ENCODE measurements at places on chromosomes 5 and 9.
A peak's percentile ranks its signal among the peaks of the same experiment; 100 is the strongest.

DNA sequence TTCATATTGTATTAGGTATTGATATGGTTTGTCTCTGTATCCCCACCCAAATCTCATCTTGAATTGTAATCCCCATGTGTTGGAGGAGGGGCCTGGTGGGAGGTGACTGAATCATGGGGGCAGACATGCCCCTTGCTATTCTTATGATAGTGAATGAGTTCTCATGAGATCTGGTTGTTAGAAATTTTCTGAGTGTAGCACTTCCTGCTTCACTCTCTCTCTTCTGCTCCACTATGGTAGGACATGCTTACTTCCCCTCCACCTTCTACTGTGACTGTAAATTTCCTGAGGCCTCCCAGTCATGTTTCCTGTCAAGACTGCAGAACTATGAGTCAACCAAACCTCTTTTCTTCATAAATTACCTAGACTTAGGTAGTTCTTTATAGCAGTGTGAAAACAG, 187.4 kb upstream of the SLC24A2 start:
- no peak for DNase-seq

GRCh38 chr5:72268753-72269410, 51.2 kb downstream of the MRPS27 start:
- no peak for DNase-seq

GRCh38 chr9:69955536-69956355, 87.9 kb upstream of the MAMDC2 start:
- DNase-seq: no peak

- DNase-seq: no peak
Observed at GRCh38 chr5:17893026-17893635, 258.9 kb downstream of the TAF11L14 start.

DNA sequence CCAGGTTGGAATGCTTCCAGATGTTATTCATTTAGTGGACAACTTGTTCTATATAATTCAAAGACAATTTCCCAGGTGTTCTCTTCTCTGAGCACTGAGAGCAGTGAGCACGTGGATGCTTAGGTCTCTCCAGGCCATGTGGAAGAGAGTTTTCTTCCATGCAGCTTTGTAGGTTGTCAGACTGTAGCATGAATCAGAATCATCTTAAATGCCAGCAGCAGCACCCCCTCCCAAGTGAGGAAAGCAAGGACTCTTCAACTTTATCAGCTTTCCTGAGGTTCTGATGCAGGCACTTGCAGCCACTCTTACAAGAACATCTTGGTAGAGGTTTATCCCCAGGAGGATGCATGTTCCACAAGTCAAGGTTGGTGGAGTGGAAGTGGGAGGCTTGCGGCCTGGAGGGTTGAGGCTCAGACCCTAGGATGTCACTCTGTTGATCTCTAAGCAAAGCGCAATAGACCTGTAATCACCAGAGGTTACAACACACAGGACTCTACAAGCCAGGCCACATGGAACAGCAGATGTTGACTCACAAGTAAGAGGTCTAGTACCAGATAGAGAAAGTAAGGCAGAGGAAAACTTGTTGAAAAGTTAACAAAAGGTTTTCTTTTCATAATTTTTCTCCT, 47.7 kb downstream of the UGCG start:
- no peak for DNase-seq

- no peak for DNase-seq
Observed at GRCh38 chr5:74433255-74433895, 207.2 kb downstream of the ENC1 start.

GRCh38 chr5:132465059-132465707, 25.4 kb downstream of the IRF1 start:
- DNase-seq: no peak

GRCh38 chr5:68484307-68485068, 268.9 kb downstream of the PIK3R1 start:
- DNase-seq: no peak

DNA sequence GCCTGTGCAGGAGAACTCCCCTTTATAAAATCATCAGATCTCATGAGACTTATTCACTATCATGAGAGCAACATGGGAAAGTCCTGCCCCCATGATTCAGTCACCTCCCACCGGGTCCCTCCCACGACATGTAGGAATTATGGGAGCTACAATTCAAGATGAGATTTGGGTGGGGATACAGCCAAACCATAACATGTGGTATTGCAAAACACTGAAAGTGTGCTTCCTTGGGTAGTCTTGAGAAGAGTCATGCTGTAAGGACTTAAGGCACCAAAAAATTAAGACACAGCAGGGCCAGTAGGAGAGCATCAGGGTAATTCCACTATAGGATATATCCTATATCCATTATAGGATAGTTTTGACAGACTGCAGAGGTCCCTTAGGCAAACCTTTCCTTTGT, 29.4 kb upstream of the GDNF start:
- DNase-seq: no peak

DNA sequence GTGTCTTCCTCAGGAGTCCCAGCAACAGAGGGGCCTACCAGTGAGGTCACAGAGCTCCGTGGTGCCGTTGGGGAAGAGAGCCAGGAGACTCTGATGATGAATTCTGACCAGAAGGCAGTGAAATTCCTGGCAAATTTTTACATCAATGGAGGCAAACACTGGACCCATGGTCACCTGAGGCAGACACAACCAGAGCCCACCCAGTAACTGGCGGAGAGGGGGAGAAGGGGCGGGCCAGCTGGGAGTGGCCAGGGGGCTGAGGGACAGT, at the start of gene STPG3:
TSS of gene STPG3 (plus strand) at position 93 of the 268 bp plus-strand sequence. CDS start at position 94, 1 bp downstream.
- DNase-seq: no peak

GRCh38 chr9:90502134-90502533, 140.5 kb downstream of the DIRAS2 start:
- no peak for DNase-seq

GRCh38 chr5:151717416-151717815, 30.7 kb upstream of the SPARC start:
- no peak for DNase-seq

GRCh38 chr9:34587271-34587670, 2.3 kb downstream of the CNTFR start:
- no peak for DNase-seq

- DNase-seq: peak; percentile 16
Observed at GRCh38 chr5:74648835-74649293, 8.3 kb upstream of the ENC1 start.

- DNase-seq: no peak
Observed at GRCh38 chr5:156587012-156587411, 260.0 kb downstream of the SGCD start.

GRCh38 chr5:112958093-112959088, 18.2 kb upstream of the DCP2 start:
- DNase-seq: peak; percentile 21

GRCh38 chr9:19223724-19224123, 6.8 kb upstream of the DENND4C start:
- DNase-seq: no peak

DNA sequence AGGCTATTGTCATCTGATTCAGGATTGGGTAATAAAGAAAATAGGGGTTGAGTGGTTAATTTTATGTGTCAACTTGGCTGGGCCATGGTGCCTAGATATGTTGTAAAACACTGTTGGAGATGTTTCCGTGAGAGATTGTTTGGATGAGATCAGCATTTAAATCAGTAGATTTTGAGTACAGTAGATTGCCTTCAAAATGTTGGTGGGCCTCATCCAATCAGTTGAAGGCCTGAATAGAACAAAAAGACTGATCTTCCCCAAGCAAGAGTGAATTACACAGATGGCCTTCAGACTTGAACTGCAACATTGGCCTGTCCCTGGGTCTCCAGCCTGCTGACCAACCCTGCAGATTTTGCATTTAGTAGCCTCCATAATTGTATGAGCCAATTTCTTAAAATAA, 401.3 kb upstream of the KIF2A start:
- no peak for DNase-seq

DNA sequence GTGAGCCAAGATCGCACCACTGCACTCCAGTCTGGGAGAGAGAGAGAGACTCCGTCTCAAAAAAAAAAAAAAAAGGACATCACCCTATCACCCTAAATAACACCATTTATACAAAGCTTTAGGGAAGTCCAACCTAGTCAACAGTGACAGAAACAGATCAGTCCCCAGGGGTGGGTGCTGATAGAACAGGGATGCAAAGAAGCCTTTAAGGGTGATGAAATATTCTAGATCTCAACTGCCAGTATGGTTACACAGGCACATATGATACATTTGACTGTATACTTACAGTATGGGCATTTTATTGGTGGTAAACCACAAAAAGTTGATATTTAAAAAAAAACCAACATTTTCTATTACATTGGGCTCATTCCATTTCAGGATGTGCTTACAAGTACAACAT, 4.8 kb downstream of the RETREG1 start:
- no peak for DNase-seq

- DNase-seq: no peak
Observed at GRCh38 chr9:101427957-101428655, 7.5 kb downstream of the ALDOB start.

DNA sequence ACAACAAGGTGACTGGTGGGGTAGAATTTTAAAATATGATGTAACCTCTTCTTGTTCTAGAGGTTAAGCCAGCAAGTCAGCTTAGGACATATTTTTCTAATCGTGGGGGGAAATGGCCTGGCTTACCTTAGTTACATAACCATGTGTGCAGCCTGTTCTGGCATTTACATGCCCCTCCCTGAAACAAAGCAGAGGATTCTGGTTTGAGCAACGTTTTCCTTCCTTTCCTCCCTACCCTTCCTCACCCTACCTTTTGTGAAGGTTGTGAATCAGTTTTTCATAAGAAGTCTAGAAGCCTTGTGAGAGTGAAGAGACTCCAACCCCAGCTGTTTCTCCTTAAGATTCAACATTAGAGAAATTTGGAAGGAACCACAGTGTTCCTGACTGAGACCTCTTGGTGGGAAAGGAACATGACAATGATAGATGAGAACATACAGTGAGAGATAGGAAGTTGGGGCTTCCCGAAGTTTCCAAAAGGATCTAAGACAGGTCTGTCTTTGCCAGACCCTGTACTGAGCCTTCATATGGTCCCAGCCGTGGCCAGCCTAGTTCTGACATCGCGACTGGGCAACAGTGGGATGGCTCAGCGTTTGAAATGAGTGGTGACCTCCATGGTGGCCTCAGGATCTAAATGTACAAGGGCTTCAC, 365.2 kb downstream of the SPATA31D1 start:
- no peak for DNase-seq

DNA sequence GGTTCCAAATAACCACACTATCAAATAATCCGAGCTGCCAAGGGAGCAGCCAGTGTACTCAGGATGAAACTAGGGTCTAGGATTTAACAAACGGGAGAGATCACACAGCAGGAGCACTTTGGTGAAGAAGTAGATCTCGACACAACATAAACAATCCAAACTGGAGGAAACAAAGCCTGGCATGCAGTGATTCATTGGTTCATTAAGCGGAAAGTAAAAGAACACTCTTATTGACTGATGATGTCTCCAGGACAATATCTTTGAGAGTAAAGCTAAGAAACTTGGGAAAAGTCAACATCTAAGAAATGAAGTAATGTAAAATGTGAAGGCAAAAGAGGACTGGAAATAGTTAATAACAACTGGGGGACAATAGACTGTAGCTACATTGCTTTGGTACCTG, 1478.3 kb upstream of the CDH9 start:
- DNase-seq: no peak

DNA sequence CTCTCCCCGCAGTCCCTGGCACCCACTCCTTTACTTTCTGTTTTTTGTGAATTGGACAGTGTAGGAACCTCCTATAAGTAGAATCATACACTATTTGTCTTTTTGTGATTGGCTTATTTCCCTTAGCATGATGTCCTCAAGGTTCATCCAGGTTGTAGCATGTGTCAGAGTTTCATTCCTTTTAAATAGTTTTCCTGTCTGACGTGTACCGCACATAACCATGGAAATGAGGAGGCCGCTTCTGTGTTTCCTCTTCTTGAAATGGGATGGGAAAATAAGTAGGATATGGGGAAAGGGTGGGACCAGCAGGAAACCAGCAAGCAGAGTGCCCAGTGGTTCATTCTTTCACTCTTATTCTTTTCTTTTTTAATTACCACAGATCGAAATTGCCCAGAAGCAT, 72.6 kb upstream of the ENTREP1 start:
- no peak for DNase-seq

GRCh38 chr9:134597041-134597913, 44.3 kb upstream of the COL5A1 start:
- no peak for DNase-seq

DNA sequence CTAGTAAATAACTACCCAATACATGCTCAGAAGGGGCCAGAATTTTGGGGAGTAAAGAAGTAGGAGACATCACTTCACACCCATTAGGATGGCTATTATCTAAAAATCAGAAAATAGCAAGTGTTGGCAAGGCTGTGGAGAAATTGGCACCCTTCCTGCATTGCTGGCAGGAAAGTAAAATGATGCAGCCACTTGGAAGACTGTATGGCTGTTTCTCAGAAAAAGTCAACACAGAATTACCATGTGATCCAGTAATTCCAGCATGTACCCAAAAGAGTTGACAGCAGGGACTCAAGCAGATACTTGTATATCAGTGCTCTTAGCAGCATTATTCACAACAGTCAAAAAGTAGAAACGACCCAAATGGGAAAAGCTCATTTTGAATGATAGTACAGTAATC, 107.6 kb downstream of the APBA1 start:
- DNase-seq: no peak

- DNase-seq: no peak
Observed at GRCh38 chr5:103293719-103294118, 35.2 kb downstream of the MACIR start.

DNA sequence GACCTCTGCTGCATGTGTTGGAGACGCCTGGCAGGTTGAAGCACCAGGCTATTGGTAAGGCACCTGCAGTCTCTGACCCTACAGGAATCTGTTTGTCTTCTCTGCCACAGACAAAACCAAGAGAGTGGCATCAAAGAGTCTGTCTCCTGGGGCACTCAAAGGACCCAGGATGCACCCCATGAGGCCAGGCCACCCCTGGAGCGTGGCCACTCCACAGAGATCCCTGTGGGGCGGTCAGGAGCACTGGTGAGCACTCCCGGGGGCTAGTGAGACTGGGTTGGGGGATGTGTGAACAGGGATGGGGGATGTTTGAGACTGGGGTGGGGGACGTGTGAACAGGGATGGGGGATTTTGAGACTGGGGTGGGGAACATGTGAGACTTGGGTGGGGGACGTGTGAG, 240.3 kb downstream of the CACNA1B start:
- DNase-seq: no peak

DNA sequence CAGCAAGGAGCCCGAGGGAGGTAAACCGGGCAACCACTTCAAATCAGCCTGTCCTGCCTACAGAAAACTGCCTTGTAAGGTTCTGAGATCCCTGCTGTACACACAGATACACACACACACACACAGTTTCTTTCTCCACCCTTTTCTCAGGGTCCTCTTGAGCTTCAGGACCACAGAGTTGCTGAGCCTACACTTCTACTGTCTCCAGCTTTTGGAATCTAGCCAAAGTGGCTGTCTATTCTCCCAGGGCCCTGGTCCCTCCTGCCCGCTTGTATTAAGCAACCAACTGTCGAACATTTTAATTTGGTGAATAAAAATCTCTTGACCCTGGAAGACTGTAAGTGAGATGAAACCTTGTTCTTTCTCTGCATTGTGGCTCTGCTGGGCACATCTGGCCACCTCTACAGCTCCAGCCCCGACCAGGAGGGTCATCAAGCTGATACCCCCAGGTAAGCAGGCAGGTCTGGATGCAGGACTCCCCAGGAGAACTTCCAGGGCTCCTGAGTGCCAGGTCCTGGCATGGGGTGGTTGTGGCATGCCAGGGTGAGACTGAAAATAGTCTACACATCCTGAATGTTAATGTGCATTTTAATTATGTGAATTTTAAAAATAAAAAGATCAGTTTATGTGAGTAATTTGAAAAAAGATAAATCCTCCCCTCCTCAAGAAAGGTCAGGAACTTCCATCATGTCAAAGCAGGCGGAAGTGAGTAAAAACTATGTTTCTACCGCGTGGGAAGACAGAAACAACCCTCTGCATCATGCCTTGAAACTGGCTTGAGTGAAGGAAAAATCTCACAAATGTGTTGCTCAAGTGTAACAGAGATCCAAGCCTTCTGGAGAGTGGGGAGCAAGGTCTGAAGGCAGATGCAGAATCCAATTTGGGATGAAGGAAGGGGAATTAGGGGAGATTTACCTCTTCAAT, 15.0 kb upstream of the S1PR3 start:
- no peak for DNase-seq

Measured in DMS79 (cell line).